ENCODE measurements at places on chromosomes 11 and 22.

DNA sequence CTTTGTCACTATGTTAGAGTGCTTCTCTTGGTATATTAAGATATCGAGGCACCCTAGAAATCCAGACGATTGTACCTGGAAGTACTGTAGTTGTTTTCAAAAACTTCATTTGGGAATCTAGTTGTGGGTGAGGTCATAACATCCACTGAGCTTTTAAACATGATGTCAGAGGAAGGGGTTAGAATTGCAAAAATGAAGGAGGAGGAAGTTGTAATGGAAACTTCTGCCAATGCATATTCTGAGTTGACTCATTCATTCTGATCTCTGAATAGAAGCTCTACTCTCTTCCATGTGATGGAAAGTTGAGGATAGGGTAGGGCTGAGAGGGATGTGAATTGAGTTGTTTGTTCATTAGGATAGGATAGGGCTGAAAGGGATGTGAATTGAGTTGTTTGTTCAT is 7.7 kb downstream of the CD44 start:
- no peak for DNase-seq

DNA sequence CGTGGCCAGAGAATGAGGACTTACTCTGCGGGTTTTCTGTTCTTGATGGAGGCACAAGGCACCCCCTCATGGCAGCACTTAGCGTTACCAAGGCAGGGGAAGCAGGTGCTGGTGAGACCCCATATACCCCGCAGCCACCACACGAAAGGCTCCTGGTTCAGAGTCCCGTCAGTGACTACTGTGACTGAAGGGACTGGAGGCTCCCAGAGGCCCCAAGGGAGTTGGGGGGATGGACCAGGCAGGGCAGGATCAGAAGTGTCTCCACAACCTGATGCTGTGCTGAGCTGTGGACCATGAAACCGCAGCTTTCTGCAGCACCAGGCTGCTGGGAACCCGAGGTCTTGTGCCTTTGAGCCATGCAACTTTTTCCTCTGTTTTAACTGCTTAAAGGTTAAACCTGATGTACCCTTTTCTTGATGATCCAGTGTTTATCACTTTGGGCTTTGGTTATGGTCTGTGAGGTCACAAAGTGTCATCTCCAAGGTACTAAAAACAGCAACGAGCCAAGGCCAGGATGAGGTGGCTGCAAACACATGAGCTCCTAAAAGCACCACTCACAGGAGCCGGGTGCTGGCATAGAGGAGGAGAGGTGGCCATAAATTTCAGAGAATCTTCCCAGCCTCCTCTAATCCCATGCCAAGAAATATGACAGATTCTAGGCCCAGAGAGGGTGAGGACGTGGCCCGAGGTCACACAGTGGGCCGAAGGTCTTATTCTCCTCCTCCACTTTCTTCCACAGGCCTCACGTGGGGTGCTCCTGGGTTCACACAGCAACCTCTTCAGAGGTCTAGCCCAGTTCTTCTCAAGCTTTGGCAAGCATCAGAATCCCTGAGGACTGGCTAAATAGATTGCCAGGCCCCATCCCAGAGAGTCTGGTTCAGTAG is 4.2 kb upstream of the LRRC32 start:
- DNase-seq = no peak

DNA sequence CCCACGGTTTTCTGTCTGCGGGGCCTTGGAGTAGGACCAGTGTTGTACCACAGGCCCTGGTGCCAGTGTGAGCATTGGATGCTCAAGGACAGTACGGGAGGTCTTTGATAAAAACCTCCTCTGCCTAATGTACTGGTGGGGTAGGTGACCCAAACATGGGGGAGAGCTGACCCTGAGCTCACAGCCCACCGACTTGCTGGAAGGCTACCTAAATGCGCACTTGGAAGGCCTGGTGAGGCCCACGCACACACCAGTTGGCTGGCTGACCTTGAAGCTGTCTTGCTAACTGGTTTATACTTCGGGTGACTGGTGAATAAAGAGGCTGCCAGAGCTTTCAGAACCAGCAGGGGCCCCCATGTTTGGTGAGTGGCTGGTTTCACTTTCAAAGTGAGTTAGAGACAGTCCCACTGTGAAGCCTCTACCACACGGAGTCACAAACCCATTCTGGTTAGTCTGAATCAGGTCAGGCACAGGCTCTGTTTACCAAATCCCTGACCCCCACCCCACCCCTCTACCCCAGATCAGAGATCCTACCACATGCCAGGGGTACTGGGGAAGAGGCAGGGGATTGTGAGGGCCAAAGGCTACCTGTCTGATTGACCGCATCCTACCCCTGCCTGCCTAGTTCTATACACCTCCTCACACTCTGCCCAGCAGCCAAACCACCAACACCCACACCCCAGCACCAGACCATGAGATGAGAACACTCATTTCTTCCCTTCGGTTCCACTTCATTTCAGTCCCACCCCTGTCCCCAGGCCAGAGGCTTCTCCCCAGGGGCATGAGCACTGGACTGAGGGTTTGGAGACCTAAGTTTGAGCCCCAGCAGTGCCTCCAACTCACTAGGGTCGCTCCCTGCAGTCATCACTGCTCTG is 12.7 kb upstream of the IL2RB start:
- DNase-seq = no peak

DNA sequence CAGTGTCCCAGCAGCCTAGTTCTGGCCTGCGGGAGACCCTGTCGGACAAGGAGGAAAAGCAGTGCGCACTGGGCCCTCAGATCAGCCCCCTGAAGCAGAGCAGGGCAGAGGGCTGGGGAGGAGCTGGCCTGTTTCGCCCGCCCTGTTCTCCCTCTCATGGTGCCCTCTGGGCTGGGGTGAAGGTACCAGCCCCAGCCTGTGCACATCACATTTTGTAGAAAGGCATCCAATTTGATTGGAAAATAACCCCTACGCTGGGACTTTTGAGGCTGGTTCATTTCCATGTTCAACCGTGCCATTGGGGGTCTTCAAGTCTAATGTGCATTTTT is 832 bp upstream of the NAP1L4 start:
- DNase-seq = no peak

GRCh38 chr11:14819596-14819995 is 72.4 kb downstream of the CYP2R1 start:
- no peak for DNase-seq

DNA sequence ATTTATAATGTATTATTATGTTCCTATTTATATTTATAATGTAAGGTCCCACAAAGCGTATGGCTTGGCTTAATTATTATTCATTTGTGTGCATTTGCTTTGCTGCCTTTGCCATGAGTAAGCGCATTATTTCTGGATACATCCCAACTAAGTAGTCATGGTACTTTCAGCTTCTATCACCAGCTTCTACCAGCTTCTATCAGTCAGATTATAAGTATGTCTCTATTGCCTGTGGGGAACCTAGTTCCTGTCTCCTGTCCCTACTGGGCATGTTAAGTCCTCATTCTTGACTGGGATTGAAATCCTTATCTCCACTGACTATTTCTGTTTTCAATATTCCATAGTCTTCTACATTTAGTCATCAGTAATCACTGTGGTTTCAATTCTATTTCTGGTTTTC is 33.5 kb upstream of the OR10W1 start:
- DNase-seq = no peak

GRCh38 chr11:1235901-1236315 is 13.0 kb downstream of the MUC5B start:
- DNase-seq = no peak

DNA sequence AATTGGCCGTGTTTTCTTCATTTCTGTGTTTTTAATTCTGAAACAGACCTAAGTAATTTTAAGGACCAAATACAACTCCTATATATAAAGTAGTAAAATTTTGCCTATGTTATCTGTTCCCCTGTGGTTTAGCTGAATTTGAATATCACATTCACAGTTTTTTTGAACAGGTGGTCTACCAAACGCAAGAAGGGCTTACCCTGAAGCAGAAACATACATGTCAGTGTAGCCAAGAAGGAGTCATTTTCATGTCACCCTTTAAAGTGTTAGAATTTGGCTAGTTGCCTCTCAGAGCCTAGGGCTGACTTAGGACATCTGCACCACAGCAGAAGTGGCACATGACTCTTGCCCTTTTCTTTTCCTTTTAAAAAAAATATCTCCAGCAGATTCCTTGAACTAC is 34.3 kb downstream of the MYBPC3 start:
- no peak for DNase-seq

GRCh38 chr11:88231894-88232482 is 56.7 kb upstream of the RAB38 start:
- no peak for DNase-seq

DNA sequence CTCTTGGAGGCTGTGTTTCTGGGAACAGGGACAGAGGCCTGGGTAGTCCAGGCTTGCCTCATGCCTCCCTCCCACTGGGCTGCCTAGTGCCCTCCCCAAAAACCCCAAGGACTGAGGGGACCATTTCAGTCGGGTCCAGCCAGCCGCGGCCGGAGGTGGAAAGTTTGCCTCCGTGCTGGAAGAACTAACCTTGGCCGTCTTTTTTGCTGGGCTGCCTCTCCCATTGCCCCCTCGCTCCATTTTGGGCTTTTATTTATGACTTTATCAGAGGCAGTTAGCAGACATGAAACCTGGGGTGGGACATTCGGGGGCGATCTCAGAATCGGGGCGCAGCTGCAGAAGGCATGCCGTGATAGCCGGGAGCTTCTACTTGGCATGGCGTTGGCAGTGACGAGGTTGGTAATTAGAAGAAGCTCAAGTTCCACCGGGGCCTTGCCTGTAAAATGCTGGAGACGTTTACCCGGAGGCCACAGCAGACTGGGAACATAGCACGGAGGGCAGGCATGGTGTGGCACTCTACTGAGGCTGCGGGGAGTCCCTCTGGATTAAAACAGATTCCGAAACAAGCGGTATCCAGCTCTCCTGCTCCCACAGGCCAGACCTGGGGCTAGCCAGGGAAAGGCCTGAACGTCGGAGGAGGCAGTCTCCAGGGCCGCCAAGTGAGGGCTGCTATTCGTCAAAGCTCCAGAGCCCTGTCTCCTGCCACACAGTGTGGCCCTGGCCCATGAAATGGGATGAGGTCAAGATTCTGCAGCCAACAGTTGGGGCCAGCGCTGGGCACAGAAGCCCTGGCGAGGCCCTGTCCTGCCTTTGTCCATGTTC is 76.4 kb upstream of the PPARA start:
- DNase-seq = peak; percentile 14

- no peak for DNase-seq
Observed at GRCh38 chr22:37164505-37164887, 14.8 kb upstream of the IL2RB start.

- no peak for DNase-seq
Observed at GRCh38 chr22:29308791-29309262, 2.4 kb downstream of the GAS2L1 start.

DNA sequence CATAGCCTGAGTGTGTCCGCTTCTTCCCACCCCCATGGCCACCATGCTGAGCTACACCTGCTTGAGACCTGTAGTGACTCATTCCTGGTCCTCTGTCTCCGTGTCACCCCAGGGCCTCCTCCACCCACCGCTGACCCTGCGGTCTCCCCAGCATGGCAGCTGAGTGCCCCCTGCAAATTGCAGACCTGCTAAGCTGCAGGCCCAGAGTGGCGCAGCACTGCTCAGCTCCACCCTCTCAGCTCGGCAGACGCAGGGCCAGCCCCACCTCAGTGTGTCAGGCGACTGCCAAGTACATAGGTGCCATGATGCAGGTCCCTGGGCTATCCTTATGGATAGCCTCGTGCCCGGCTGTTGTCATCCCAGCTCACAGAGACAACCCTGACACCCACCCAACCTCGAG is 13.1 kb downstream of the MS4A15 start:
- DNase-seq = no peak

- DNase-seq = no peak
Observed at GRCh38 chr11:82981852-82982251, 80.3 kb downstream of the DDIAS start.

- DNase-seq = no peak
Observed at GRCh38 chr22:44525941-44526778, 28.1 kb upstream of the RTL6 start.

DNA sequence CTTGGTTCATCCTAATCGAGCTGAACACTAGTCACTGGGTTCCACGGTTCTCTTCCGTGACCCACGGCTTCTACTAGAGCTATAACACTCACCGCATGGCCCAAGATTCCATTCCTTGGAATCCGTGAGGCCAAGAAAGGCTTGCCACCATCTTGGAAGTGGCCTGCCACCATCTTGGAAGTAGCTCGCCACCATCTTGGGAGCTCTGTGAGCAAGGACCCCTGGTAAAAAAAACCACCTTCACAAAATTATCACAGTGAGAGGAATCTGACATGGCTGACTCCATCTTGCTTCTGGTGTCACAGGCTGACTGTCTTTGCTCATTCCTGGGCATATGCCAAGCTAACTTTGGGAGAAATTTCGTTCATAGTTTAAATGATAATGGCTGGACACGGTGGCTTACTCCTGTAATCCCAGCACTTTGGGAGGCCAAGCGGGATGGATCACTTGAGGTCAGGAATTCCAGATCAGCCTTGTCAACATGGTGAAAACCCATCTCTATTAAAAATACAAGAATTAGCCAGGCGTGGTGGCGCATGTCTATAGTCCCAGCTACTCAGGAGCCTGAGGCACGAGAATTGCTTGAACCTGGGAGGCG is 18.9 kb upstream of the KCTD14 start:
- DNase-seq = no peak

GRCh38 chr22:31532060-31532459 is 35.7 kb downstream of the SFI1 start:
- no peak for DNase-seq

DNA sequence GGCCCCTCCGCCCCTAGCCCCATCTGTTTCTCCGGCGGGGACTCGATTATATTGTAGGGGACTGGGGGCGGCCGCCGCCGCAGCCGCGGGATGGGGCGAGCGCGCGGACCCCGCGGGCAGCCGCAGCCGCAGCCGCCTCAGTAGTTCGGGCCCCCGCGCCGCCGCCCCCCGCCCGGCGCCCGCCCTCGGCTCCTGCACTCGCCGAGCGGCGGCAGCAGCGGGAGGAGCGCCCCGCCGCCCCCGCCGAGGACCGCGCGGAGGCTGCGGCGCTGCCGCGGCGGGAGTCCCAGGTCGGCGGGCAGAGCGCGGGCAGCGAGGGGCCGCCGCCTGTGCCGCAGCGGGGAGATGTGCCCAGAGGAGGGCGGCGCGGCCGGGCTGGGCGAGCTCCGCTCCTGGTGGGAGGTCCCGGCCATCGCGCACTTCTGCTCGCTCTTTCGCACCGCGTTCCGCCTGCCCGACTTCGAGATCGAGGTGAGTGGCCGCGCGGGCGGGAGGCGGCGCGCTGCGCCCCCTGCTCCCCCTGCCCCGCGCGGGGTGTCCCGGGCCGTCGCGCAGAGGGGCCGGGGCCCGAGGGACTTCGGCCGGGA is at the start of gene CECR2:
CECR2 (plus strand) TSS at position 22 of the 587 bp plus-strand sequence; CDS start at position 346, 324 bp downstream.
- DNase-seq = no peak

- DNase-seq = no peak
Observed at GRCh38 chr11:12642040-12642439, 32.2 kb upstream of the TEAD1 start.
